Amniotic stem cell (primary cell): ENCODE measurements at places on chromosomes 6 and 20.

DNA sequence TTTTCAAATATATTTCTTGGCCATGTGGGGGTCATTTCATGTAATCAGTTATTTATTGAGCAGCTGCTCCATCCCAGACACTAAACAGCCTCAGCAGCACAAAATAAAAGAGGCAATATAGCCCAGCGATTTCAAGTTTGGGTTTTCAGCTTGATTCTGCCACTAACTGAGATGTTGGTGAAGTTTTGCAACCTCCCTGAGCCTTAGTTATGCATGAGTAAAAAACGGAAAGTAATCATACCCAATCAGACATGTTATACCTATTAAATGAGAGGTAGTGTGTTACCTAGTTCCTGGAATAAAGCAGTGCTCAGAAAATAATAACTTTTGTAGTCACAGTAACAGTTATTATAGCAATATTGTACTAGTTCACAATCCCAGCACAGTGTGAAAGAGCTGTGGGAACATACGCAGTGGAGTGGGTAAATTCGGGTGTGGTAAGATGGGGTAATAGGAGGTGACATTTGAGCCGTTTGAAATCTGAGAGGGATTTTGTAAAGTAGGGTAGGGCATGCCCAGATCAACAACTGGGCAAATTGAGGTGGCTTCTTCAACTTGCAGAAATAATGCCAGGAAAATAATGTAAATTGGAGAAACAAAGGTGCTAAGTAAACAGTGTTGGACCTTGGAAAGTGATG is 1.5 kb downstream of the SLC9A8 start:
- DNase-seq: no peak

GRCh38 chr6:1609648-1610496 is at the start of gene FOXC1:
Gene FOXC1 (plus strand): TSS chr6:1609915. CDS start chr6:1610446, 531 bp downstream.
- peak; percentile 79 for DNase-seq

GRCh38 chr6:146123616-146124015 is 94.8 kb downstream of the GRM1 start:
- no peak for DNase-seq

DNA sequence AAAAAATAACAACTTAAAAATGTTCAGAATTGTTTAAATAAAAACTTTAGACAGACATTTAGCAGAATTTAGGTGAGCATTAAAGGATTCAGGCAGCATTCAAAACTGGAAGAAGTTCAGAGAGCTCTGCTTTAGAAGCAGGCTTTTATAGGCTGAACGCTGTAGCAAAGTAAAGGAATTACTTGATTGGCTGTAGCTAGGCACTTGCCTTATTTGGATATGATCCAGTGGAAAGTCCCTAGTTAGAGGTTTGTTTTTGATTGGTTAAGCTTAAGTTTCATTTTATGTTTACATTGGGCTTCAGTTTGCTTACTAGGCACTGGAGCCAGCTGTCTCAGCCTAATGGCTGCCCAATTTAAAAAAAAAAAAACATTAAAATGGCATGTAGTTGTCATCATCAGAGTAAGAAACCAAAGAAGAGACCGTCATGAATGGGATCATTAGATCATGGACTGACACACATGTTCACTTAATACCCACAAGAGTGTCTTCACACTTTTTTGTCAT is 65.1 kb downstream of the CBFA2T2 start:
- DNase-seq: peak; percentile 83

- no peak for DNase-seq
Measured at GRCh38 chr6:157228426-157229131, 94.7 kb downstream of the TMEM242 start.
